Midbrain (tissue), 1 donor: ENCODE measurements at places on chromosomes 12 and 14.
A peak's percentile ranks its signal among the peaks of the same experiment; 100 is the strongest.

DNA sequence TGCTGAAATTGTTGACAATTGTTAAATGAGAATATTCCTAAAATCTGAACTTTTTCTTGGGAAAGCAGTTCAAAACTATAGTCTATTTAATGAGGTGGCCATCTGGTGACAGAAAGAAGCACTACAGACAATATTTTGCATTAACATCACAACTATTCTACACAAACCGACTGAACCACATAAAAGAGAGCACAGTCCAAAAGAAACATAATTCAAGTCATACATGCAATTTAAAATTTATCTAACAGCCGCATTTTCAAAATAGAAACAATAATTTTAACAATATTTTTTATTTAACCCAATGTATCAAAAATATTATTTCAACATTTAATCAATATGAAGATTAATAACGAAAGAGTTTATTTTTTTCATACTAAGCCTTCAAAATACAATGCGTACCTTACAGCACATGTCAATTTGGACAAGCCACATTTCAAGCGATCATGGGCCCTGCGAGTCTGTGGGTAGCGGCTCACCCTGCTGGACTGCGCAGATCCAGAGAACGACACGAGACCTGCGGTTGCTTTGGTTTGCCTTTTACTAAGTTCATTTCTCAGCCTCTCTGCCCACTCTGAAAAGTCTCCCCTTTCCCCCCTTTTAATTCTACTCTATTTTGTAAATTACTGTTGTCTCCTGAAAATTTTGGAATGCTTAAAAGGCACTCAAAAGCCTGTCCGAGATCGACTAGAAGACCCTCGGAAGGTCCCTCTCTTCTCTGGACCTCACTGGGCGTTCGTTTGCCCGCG is 947 bp upstream of the LRRC9 start:
- peak; percentile 51 for DNase-seq

GRCh38 chr12:79717006-79717405 is 26.2 kb upstream of the PAWR start:
- no peak for DNase-seq

DNA sequence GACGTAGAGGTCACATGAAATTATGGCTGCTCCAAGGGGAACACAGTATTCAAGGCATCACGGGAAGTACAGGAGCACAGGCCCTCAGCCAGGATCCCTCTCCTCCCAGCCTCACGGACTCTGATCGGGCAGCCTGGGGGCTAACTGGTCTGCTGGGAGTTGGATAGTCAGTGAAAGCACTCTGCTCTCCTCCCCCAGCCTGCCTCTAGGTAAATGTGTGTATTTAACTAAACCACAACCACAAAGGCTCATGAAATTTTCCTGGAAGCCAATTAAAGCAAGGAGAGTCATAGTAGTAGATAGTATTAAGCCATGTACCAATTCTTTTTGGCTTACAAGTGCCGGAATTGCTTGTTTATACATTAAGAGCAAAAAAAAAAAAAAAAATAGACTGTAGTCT is 254.3 kb downstream of the MSRB3 start:
- DNase-seq, result no peak

DNA sequence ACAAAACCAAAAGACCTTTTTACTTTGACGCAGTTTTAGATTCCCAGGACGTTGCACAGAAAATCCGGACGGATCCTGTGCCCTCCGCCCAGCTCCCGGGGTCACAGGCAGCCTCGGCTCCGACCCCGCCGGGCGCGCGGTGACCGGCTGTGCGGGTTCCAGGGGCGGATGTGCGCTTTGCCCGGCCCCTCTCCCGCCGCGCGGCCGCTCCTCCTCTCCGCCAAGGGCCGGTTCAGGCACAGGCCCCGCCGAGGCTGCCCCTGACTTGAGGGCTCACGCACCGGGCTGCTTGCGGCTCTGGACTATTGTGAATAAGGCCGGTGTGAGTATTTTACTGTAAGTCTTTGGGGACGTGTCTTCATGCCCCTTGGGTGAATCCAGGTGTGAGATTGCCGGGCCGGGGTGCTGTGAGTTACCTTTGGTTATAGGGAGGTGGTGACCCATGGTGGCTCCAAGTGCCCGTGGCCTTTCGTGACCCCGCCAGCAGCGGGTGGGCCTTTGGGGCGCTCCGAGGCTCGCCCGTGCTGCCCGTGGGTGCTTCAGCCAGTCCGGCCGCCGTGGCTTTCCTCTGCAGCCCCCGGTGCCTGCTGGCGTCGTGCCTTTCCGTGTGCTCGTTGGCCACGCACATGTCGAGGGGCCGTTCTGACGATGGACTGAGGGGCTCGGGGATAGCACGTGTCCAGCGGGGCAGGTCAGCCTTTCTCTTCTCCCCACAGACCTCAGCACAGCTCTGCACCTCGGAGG is 45.9 kb downstream of the NOC4L start:
- no peak for DNase-seq

DNA sequence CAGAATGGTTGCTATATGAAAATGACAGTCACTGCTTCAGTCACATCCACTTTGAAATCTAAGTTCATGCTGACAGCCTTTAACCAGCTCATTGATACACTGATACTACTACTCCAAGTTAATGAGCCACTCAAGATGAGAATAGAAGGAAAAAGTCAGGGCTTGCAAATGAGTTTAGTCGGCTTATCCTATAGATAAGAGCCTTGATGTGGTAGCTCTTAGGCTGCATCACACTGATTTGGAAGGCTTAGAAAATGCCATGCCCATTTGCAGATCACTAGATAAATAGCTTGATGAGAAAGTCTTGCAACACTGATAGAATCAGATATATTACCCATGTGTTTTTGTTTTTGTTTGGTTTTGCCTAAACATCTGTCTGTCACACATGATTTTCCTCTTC is 251.4 kb upstream of the ATXN7L3B start:
- no peak for DNase-seq

DNA sequence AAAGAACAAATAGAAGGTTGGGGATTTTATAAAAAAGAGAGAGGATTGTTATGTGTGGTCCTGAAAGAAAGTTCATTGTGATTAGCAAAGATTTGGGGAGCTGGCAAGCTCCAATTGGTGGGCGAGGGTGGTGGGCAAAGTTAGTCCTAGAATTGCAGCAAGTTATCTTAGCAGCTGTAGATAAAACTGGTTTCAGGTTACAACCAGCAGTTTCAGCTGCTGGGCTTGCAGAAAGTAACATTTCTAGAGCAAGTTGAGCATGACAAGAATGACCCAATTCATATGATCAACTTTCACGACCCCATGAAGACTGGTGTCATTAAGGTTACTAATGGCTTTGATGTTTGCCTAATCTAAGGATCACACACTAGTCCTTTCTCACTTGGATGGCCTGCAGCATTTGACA is 177.9 kb upstream of the NUDT4 start:
- no peak for DNase-seq

GRCh38 chr12:69894800-69895383 is 69.9 kb downstream of the MYRFL start:
- DNase-seq, result no peak

GRCh38 chr14:75634848-75635247 is 25.8 kb downstream of the ERG28 start:
- DNase-seq, result no peak

- DNase-seq, result no peak
Measured at GRCh38 chr14:73943083-73943482, 6.8 kb downstream of the FAM161B start.

GRCh38 chr12:16602412-16602811 is 3.5 kb downstream of the LMO3 start:
- no peak for DNase-seq

DNA sequence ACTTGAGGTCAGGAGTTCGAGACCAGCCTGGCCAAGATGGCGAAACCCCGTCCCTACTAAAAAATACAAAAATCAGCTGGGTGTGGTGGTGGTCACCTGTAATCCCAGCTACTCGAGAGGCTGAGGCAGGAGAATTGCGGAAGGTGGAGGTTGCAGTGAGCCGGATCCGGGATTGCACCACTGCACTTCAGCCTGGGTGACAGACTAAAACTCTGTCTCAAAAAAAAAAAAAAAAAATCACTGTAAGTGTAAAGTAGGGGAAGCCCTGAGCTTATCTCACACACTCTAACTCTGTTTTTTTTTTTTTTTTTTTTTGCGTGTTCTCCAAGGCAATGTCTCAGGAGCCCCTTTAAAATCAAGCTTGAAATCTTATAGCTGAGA is 421 bp upstream of the RBMS2 start:
- DNase-seq, result no peak

DNA sequence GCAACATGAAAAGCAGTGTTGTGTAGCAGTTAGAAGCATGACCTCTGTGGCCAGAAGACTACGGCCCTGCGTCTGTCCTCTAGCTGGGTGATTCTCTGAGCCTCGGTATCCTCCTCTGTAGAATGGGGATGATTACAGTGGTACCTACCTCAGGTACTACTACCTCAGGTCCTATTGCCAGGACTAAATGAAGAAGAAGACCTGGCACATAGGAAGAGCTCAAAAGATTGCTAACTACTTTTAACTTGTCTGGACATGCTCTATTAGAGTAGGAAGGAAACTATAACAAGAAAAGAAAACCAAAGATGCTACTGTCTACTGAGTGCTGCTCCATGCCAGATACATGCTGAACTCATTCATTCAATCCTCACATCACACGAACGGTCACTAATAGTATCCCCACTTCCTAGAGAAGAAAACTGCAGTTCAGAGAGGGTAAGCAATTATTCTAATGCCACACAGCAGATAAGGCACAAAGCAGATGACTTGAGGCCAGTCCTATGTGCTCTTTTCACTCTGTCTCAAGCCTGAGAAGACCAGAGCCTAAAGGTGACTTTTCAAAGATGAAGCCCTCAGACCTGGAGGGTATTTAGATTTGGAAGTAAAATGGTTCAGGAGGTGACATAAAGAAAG is 108.1 kb upstream of the HIF1A start:
- no peak for DNase-seq

DNA sequence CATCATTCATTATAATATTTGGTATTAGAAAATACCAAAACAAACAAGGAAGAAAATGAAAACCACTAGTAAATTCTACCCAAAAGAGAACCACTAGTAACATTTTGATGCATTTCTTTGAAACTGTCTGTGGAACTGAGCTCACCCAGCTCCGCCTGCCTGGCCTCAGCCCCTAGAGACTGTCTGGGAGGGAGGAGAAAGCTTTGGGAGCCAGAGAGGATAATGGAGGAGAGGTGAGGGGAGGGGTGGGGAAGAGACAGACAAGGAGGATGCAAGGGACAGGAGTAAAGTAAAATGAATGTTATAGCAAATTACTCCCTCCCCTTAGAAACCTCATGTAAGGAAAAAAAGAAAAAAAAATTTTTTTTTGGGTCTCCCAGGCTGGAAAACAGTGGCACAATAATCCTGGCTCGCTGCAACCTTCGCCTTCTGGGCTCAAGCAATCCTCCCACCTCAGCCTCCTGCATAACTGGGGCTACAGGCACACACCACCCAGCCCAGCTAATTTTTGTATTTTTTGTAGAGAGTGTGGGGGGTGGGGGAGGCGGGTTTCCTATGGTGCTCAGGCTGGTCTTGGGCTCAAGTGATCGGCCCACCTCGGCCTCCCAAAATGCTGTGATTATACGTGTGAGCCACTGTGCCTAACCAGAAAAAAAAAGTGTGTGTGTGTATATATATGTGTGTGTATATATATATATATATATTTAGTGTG is 3.2 kb upstream of the MMP19 start:
- no peak for DNase-seq

DNA sequence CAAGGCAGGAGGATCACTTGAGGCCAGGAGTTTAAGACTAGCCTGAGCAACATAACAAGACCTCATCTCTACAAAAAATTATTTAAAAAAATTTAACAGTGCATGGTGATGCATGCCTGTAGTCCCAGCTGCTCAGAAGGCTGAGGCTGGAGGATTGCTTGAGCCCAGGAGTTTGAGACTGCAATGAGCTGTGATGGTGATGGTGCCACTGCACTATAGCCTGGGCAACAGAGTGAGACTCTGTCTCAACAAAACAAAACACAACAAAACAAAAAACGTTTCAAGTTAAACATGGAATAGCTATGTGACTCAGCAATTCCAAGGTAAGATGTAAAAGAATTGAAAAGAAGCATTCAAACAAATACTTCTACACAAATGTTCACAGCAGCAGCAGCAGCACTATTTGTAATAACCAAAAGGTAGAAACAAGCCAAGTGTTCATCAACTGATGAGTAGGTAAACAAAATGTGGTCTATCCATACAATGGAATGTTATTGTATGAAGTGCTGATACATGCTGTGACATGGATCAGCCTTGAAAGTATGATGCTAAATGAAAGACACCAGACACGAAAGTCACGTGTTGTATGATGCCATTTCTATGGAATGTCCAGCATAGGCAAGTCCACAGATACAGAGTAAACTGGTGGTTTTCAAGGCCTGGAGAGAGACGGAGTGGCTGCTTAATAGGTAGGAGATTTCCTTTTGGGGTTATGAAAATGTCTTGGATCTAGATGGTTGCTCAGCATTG is 31.4 kb downstream of the CFAP251 start:
- no peak for DNase-seq
